ENCODE measurements at places on chromosomes 11 and 22.

DNA sequence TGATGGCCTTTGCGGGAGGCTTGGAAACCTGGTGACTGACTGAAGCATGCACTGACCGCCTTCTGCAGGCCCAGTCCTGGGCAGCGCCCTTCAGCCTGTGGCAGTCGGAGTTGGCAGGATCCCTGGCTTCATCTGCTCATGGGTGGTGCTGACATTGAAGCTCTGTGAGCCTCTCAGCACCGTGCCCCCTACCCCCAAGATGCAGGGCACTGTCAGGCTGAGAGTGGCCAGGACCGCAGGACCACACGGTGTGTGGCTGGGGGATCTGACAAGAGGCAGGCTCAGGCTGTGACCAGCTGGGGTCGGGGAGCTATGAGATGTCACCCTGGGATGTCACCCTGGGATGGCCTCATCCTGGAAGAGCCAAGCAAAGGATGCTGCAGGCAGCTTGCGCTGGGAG, 32.7 kb downstream of the TBC1D22A start:
- no peak for DNase-seq

DNA sequence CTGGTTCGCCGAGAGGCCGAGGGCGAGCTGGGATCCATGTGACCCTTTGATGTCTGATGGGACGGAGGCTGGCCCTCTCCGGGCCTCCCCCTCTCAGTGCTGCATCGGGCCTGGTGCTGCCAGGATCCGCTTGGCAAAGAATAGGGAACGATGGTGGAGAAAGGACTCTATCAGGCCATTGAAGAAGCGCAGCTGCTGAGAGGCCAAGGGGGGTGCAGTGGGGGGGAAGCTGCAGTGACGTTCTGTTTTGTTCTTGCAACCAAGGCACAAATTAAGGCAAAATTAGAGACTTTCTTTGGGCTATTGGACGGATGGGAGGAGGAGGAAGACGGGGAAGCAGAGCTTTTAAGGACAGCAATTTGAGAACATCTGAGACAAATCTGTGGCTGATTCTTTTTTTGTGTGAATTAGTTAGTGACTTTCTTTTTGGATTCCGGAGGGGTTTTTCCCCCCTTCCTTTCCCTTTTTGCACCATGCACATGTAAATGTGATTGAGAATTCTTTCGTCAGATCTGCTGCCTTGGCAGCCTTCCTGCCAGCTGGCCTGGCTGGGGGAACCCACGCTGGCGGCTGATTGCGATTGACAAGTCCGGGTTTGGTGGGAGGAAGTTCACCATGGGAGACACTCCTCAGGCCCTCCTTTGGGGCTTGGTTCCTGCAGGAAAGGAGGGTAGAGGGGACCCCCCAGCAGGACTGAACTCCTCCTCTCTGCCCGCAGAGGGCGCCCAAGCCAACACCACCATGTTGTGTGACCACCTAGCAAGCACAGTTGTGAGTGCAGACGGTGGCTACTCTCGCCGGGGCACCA, 214.6 kb downstream of the NTM start:
- DNase-seq, result no peak

DNA sequence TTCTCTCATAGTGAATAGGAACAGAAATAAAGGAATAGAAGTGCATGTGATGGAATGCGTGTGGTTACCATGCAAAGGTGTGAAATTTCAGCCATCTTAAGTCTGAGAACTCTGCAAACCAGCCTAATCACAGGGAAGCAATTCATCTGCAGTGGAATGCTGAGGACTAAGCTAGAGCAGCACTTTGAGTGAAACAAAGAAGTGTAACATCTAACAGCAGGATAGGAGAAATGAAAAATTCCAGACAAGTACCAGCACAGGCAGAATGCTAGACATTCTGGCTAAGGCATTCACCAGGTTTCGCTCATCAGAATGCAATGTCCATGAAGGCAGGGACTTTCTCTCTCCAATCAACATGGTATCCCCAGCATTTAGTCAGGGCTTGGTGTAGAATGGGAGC, 41.2 kb upstream of the SLC36A4 start:
- DNase-seq, result no peak

- DNase-seq, result no peak
Measured at GRCh38 chr22:28237112-28237511, 318.1 kb upstream of the PITPNB start.

GRCh38 chr11:22371160-22371559, 33.0 kb downstream of the SLC17A6 start:
- DNase-seq, result no peak

DNA sequence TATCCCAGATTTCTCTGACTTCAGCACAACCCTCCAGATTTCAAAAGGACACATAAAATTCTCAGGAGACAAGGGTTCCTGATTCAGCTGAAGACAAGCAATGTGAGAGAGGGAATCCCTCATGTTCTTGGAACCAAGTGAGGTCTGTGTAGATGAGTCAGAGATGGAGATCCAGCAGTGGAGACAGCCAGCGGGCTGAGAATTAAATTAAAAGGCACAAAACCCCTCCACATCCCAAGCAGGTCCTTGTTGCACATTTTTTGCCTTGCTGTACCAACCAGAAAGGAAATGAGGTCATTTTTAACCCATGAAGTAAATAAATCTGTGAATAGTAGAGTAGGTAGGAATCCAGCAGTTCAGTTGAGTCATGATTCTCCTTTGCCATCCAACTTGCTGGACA, 9.7 kb downstream of the MTNR1B start:
- DNase-seq, result no peak

DNA sequence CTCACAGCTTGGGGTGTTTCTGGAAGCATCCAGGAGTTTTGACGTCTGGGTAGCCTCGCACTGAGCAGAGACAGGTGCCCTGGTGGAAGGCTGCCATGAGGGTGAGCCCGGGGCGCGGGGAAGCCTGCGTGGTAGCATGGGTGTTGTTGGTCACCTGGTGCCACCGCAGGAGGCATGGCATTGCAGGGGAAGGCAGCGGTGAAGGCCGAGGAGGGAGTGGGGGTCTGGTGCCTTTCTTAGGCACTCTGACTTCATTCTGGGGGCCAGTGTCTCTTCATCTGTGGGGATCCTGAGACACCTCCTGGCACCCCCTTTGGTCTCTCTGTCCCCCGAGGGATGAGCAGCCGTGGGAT, 271.2 kb downstream of the TBC1D22A start:
- DNase-seq, result no peak

DNA sequence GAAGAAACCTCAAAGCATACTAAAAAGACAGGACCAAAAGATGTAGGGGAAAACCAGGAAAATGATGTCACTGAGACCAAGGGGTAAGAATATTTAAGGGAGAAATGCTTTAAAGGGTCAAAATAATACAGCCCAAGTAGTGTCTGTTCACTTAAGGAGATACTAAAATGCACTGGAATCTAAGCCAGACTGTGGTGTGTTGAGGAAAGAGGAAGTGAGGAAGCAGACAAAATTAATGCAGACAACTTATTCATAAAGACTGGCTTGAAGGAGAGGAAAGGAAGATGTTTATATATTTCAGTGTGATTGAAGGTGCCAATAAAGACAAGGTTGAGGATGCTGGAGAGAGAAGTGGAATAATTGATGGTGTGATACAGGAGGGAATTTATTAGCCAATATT, 15.7 kb downstream of the ZNF215 start:
- no peak for DNase-seq

DNA sequence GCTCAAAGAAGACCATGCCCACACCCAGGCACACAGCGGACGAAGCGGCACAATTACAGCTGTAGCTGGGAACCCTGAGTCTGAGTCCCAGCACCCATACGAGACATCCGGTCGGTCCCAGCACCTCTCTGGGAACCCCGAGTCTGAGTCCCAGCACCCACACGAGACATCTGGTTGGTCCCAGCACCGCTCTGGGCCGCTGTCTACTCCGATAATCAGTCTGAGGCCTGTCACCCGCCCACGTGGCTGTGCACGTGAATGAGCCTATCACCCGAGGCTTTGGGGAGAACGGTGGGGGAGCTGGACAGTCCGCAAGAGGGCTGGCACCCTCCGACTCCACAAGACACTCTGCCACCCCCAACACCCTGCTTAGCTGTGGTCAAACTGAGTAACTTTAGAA, 6.2 kb downstream of the TTLL8 start:
- DNase-seq, result no peak

- DNase-seq, result no peak
Measured at GRCh38 chr11:68893282-68893681, 10.3 kb downstream of the MRPL21 start.

GRCh38 chr22:46587492-46588278, 32.5 kb upstream of the GRAMD4 start:
- DNase-seq, result no peak

DNA sequence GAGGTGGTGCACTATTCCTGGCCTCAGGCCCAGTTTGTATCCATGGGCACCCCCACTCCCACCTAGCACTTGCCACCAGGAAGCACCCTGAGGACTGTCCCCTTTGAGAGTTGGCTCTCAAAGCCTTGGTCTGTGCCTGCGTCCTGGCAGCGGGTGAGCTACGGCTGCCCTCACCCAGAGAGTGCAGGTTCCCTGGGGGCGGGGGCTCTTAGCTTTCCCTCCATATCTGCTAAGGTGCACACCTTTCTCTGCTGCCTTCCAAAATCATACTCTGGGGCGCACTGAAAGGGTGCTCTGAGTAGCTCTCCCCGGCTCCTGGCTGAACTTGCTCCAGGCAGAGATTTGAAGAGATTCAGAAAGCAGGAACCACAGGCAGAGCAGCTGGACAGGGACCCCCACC, 7.1 kb downstream of the KCNQ1 start:
- DNase-seq, result no peak

DNA sequence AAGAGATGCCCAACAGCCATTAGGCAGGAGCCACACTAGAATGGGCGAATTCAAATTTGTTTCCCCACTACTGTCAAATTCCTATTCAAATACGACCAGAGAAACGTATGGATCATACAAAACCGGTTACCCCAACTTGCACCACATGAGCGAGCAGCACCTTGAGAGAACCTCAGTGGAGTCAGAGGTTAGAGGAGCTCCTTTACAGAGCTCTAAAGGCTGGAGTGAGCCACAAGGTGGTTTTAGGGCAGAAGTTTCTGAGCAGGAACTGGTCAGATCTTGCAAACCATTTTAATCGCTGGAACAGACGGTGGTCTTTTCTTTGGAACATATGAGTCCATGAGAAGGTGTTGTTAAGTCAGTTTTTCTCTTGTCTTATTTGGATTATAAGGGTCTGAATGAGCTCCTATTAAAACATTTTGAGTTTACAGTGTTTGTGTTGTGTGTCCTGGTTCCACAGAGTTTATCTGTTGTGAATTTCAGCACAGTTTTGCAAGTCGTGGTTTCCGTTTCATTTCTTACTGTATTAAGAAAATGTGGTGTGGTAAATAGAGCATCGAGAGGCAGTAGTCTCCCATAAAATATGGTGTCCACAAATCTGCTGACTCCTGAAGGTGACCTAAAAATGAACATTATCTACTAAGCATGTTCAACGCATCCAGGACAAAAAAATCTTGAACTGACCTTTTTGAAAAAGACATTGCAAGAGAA, 471.7 kb downstream of the NTM start:
- no peak for DNase-seq

GRCh38 chr11:22304337-22304961, 33.7 kb upstream of the SLC17A6 start:
- no peak for DNase-seq

- no peak for DNase-seq
Measured at GRCh38 chr22:43207849-43208702, 21.1 kb upstream of the TTLL12 start.

- no peak for DNase-seq
Measured at GRCh38 chr11:128666397-128666796, 27.5 kb upstream of the FLI1 start.

DNA sequence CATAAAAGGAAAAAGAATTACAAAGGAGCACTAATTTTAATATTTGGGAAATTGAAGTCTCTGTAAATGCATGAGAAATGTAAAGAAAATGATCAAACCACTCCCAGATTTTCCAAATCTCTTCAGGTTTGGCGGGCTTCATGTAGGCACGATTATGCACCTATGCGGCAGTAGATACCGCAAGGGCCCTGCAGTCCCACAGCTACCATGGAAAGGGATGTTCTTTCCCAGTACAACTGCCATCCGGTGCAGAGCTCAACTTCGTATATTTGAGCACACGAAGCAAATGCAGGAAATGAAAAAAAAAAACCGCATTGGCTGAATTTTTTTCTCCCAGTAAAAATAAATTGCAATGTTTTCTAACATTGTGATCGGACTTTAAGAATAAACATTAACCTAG, 1.4 kb downstream of the SLC17A6 start:
- DNase-seq, result no peak

GRCh38 chr11:2187280-2187707, 15.7 kb upstream of the TH start:
- DNase-seq, result no peak

DNA sequence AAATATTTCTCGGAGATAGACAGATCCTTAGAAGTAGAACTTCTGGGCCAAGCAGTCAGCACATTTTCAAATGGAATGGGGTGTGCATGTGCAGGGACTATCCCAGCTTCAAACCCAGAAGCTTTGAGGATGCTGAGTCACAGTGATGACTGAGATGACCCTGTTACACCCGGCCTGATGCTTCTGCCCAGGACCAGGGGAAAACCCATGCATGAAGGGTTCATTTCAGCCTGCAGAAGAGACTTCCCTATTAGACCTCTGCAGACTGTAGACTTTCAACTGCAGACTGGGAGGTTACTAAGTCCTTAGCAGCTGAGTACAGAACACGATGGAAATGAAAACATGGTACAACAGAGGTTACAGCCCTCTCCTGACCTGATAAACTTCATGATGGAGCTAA, 3.6 kb upstream of the OR2AT4 start:
- DNase-seq, result no peak

DNA sequence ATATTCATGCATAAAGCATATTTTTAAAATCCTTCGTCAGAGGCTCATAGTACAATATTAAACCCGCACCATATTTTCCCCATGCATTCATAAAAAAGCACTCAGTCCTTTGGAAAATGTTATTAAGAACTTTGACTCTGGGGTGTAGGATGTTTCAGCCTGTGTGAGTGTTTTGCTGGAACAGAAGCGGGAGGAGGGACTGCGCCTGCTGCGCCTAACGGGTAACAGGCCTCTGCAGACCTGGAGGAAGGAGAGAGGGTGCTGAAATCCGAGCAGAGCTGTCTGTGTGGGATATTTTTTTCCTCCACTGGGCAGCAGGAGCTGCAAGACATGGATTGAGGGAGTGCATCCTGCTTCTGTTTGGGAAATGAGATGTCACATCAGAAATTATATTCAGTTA, 483.0 kb downstream of the BRD1 start:
- DNase-seq, result no peak

- no peak for DNase-seq
Measured at GRCh38 chr11:65355013-65355775, 643 bp downstream of the TIGD3 start.

DNA sequence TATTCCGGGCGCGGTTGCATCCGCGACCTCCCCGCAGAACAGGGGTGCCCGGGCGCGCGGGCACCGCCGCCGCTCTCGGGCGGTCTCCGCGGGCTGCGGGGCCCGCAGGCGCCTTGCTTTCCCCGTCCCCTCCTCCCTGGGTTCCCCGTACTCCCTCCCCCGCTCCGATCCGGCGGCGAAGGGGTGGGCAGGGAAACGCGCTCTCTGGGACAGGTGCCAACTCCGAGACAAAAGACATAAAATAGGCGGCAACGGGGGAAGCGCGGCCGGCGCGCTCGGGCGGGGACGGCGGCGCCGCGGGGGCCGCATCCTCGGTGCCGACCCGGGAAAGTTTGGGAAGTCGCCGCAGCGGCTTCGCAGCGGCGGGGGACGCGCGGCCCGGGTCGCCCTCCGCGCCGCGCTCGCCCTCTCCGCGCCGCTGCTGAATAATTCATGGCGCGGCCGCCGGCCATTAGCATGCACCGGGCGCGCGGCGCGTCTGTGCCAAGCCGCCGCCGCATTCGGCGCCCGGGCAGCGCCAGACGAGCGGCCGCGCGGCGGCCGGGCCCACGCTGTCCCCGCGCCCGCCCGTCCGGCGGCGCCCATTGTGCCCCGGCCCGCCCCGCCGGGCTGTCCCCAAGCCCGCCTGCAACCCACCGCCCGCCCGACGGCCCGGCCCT, 78.7 kb upstream of the PPARA start:
- DNase-seq, result peak; percentile 73

GRCh38 chr11:131371791-131372104, 1.3 kb downstream of the NTM start:
- no peak for DNase-seq

All from HS-27A (cell line).